MV-4-11 (cell line): ENCODE measurements at places on chromosomes 11 and 22.

- peak; percentile 40 for DNase-seq
Measured at GRCh38 chr22:41979423-41980250, 10.4 kb downstream of the SEPTIN3 start.

- DNase-seq, result no peak
Measured at GRCh38 chr11:74138572-74138971, 32.2 kb downstream of the C2CD3 start.

GRCh38 chr11:83583757-83584366 lies 297.7 kb upstream of the CCDC90B start:
- DNase-seq, result no peak

DNA sequence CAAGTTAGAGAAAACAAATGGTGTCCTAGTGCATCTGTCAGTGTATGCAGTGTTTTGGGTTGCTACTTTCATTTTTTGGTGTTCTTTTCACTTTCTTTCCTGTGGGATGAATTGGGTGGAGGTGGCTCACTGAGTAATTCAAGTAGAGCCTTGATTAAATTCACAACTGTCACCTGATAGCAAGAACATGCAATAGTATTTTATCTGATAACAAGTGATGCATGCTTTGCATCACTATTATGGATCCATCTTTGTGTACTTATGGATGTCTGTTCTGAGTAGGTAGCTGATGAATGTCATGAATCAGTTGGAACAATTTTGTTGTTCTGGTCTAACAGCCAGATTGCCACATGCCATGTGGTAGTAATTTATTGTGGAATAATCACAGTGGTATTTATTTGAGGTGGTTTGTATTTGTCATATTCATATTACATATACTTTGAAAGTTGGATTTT lies 87.5 kb downstream of the DDX10 start:
- no peak for DNase-seq

- no peak for DNase-seq
Measured at GRCh38 chr11:67378544-67378943, 5.1 kb upstream of the CLCF1 start.
